ENCODE measurements at places on chromosomes 11 and 22.

DNA sequence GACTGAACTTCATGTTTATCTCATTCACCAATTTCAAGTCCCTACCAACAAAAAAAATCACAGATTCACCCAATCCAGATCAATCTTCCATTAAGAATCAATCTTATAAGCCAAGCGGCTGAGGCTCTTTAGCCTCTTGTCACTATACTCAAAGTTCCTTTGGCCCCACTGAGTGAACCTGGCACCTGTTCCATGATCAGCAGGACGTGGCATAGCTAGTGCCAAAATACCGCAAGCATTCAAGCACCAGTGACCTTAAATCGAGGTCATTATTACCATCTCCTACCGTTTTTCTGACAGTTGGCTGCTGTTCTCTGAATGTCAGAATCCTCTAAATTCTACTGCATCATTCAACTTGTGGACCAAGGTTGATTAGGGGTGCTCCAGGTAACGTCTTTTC, 141.2 kb downstream of the CADM1 start:
- no peak for DNase-seq

DNA sequence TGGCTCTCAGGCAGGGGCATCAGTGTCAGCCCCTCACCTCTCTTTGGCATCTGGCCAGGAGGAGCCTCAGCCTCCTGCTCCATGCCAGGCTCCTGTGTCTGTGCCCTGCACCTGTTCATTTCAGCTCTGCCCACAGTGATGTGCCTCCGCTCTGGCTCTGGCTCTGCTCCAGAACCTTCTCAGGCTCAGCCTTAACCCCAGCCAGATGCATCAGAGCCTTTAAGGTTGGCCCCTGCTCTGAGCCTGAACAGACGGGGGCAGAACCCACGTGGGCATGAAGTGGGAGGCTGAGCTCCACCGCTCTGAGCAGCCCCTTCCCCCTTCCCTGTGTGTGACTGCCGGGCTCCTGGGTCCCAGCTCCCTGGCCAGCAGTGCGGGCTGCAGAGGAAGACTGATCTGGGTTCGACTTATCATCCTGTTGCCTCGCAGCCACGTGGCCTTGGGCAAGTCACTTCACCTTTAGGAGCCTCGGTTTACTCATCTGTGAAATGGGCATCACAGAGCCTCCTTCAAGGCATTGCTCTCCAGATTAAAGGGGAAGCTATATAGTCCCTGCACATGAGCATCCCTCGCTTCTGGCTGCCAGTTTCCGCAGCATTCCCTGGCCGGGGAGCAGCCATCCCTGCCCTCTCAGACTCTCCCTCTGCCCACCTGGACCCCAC, 44.7 kb upstream of the RTL6 start:
- DNase-seq, result peak; percentile 39

- DNase-seq, result no peak
These were observed 15.3 kb downstream of the BPIFC start for GRCh38 chr22:32448980-32449379.

GRCh38 chr11:6505577-6506240, 8.6 kb downstream of the DNHD1 start:
- DNase-seq, result no peak

- DNase-seq, result peak; percentile 74
These were observed 158.5 kb downstream of the CCDC34 start for GRCh38 chr11:27204529-27204928.

- DNase-seq, result no peak
These were observed 169.5 kb upstream of the NARS2 start for GRCh38 chr11:78744202-78744601.

- no peak for DNase-seq
These were observed 43.2 kb downstream of the ARHGAP42 start for GRCh38 chr11:100730266-100730665.

DNA sequence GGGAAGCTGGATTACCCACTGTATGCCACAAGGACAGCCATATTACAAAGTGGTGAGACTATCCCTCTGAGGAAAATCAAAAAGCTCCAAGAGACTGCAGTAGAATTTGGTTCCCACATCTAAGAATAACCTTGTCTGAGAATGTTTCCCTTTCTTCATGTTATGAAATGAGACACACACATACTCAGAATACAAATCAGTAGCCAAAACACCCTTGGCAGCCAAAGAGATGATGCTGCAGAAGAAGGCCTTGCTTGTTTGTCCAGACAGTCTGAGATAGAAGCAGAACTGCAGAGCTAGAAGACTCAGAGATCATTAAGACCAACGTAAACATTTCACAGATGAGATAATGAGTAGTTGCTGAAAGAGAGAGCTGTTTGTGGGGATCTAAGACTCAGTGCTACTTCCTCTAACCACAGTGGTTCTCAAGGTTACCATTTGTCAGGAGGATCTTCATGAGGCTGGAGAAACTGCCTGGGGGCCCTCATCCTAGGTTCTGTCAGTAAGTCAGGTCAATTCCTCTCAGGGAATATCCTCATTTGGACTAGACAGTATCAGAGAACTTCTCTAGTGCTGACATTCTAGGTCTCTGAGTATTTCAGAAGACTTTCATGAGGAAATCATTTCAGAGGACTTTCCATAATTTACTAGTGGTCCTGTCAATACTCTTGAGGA, 38.9 kb downstream of the RELT start:
- DNase-seq, result no peak

GRCh38 chr22:35662914-35663313, 14.7 kb downstream of the APOL6 start:
- no peak for DNase-seq

DNA sequence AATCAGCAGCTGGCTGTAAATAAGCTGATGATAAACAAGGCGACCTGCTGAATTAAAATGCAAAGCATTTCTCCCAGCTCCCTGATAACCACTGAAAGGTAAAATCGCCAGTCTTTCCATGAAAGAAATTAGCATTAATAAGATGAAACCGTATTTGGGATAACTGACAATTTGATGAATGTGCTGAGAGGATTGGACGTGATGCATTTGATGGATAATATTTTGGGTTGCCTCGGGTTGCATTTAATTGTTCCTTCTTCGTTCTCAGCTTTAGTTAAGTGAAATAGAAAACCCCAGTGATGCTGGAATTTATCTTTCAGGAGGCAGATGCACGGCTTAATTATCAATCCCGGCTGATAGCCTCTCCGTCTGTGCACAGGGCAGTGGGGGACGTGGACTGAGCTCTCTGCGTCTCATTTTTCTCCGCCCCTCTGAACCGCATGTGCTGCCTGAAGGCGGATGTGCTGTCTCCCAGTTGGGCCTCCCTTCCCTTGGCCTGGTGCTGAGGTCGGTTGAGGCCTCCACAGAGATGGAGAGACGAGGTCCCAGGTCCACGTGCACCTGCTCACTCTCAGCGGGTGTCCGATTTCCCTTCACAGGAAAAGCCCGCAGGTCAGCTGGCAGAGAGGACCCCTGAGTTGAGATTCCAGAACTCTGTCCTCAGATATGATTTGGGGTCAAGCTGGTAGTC, 846.2 kb downstream of the BRD1 start:
- no peak for DNase-seq
